ENCODE measurements at places on chromosomes 1 and 21.

DNA sequence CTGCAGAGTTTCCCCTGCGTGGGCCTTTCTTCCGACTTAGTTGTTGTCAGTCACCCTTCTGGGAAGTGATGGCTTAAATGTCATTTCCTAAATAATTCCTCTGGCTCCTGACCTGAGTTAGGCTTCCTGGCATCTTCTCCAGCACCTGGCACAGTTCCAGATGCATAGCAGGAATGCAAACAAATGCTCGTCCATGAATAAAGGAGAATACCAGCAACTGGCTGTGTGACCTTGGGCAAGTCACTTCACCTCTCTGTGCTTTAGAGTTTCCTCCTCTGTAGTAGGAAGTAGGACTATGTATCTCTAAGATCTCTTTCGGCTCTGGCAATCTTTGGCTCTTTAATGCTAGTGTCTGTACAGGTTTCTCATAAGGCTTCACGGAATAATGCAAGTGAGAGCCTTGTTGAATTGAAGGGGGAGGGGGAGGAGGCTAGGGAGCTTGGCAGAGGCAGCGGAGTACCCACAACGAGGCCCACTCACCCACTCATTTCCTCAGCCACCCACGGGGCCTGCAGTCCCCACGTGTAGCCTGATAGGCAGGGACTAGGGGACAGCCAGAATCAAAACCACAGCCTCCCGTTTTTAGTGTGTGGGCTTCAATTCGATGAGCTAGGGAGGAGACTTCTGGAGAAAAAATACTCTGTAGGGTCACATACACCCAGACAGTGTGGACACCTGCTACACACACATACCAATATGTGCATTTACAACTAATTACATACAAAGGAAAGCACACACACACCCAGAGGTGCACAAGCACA lies 48.1 kb downstream of the TENT5C start:
- peak; percentile 66 for DNase-seq

DNA sequence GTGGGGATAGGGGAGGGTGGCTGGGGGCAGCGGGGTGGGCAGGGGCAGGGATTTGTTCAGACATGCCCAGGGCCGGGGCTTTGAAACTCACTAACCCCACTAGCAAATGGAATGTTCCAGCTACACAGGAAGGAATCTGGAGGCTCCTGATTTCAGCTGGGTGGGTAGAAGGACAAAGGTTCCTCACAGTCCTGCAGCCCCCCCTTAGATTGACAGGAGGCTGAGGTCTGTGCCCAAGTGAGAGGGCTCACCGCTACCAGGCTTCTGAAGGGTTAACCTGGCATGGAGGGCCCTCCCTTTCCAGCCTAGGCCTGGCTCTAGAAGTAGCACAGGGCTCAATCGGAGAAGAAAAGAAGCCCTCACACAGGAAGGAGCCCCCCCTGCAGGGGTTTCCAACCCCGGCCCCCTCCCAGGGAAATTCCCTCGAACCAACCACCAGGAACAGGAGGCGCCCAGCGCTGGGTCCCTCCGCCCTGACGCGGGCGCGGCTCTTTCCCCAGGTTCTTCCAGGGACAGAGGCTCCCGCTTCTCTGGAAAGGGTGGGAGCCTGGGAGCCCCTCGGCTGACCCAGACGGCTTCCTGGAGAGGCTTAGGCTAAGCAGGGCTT lies 3.3 kb downstream of the EPHA2 start:
- DNase-seq: no peak

GRCh38 chr1:176733661-176734060 lies 270.7 kb downstream of the PAPPA2 start:
- no peak for DNase-seq

DNA sequence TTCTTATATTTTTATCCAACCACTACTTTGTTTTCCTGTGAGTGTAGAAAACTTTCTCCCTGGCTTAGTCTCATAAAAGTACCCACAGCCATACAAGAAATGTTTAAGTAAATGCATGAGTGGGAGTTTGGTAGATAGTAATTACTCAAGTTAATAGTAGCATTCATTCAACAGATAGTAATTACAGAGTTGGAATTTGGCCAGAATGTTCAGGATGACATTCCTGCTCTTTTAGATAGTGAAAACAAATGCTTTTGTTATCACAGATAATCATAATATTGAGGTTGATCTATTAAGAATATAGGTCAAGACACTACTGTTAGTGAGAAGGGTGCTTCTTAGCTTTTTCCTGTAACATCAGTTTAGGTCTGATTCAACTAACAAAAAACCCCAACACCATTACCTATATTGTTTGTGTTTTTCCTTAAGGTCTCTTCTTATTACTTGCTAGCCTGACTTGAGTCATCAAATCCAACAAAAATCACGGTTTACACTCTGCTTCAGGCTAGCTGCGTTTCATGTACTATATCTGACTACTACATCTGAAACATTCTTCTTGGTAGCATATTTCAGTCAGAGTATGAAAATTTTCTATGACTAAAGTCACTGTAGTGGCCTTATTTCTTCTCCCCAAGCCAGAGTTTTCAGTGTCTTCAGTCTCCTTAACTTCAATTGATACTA lies 163.7 kb downstream of the HS2ST1 start:
- DNase-seq: no peak

DNA sequence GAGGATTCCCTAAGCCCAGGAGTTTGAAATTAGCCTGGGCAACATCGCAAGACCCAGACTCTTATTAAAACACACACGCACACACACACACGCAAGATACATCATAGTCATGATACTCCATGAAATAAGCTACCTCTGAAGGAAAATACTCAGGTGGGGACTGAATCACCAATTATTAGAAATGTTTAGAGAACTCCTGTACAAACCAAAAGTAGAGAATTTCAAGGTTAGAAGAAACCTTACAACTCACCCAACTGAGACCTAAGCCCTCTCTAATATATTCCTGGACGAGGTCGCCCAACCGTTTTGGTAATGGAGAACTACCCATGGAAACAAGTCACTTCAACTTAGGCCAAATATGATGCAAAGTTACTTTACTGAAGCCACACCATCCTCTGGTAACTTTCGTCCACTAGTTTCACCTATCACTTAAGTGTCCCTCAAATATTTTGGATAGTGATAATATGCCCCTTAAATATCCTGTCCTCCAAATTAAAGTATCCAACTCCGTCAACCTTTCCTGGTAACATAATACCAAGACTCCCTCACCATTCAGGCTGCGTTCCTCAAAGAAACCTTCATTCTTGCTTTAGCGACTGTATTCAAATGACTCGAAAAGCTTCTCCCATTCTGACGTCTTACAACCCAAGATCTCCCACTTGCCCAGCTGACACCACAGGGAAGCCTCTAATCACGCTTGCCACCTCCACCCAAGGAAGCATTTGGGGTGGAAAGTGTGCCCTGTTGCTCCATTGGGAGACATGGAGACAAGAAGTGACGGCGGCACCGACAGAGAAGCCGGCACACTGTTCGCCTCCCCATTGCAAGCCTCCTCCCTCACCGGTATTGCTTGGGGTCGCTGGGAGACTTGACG lies 856 bp downstream of the NRDC start:
- DNase-seq: no peak

- DNase-seq: peak; percentile 65
Measured at GRCh38 chr1:225427235-225428067, at the start of gene LBR. TSS of gene LBR (minus strand) at chr1:225428038. CDS start at chr1:225424075, 3,963 bp downstream.

DNA sequence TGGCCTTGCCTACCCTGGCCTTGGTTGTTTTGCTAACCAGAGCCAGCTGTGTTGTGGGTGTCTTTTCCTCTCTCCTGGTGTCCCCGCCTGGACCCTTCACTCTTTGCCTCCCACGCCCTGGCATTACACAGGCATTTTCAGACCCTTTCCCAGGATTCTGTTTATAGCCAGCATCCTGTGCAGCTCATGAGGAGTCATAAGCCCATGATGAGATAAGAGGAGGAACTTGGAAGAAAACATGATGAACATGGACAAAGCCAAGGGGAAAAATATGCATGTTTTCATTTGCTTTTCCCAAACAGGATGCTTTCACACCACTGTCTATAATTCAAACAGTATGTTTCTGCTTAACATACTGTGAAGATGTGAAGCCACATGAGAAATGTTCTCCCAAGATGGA lies 18.7 kb upstream of the WARS2 start:
- no peak for DNase-seq

DNA sequence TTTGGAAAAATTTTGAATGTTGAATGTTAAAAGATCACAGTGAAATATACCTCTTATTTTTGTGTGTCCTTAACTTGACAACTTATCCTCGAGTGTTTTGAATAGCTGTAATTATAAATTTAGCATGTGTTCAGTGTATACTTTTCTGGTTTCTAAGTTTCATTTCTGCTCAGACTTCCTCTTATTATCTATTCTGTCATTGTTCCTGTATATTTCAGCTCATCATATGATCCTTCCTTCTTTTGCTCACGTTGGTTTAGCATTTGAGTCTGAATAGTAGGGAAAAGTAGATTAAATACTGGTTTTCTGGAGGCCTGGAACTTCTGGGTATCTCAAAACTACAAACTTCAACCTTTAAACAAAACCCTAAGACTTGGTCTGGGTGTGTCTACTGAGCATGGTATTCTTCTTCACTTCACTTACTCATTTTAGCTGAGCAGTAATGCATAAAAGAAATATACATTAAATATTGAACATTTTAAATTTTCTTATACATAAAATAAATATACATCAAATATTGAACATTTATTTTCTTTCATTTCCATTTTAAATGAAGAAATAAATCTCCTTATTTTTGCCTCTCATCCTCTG lies 3.3 kb upstream of the ATP6V1G3 start:
- no peak for DNase-seq

DNA sequence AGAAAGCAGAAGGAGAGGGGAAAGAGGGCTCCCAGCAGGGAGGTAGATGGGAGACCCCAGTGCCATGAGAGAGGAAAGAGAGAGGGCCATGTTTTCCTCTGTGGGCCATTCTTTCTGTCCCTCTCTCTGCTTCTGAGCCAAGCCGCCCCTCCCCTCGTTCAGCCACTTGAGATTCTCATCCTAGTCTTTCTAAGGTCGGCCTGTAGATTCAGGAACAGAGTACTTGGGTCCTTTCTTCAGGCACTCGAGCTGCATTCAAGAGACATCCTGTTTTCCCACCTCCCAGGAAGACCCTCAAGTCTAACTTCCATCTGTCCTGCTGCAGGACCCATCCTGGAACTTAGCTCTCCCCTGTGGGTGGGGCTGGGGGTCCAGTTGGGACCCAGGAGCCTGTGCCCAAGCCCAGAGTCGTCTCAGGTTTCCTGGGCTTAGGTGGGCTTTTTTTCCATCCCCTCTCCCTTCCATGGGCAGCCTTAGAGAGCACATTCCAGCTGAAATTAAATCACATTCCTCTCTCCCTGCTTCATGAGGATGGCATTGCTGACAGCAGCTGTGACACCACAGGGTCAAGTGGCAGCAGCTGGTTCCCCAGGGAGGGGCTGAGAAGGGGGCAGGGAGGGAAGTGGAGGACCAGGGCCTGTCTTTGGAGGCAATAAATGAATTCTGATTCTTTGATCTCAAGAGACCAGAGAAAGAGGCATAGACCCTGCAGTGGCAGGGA lies 13.0 kb downstream of the NES start:
- no peak for DNase-seq

DNA sequence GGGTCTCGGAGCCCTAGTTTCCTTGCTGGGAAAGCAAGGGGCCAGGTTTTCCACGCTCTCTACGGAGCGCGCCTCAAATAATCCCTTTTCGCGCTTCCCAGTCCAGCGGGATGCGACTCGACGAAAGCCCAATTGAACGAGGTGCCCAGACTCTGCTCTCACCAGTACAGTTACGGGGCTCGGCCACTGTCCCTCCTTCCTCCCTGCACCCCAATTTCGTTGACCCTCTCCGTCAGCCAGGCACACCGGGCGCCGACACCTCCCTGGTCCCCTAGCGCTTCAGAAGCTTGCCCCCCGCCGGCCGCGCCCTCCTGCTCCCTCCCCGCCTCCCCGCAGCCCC lies 389 bp downstream of the SEMA6C start:
- no peak for DNase-seq

DNA sequence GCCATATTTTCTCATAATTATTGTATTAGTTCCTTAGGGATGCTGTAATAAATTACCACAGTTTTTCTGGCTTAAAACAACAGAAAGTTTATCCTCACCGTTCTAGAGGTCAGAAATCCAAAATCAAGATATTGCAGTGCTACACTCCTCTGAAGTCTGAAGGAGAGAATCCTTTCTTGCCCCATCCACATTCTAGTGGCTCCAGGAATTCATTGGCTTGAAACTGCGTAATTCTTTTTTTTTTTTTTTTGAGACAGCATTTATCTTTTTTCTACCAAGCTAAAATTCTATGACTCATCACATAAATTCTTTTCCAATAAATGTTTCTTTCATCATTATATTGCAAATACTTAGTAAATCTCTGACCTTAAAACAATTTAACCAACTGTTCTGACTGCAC lies 451.0 kb upstream of the RGS18 start:
- no peak for DNase-seq

GRCh38 chr1:83970114-83970513 lies 28.8 kb downstream of the TTLL7 start:
- no peak for DNase-seq

DNA sequence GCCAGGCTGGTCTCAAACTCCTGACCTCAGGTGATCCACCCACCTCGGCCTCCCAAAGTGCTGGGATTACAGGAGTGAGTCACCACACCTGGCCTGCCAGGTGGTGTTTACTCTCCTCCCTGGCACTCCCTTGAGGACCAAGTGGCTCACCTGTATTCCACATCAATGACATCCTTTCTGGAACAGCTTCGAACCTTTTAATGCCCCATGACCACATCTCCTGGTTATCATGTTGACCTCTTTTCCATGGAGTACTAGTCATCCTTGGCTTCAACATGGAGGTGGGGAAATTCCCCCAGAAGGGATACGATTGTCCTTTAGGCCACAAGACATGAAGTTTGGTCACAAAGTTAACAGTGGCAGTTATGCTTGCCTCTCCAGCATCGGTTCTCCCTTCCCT lies 66.9 kb downstream of the CDC7 start:
- no peak for DNase-seq

DNA sequence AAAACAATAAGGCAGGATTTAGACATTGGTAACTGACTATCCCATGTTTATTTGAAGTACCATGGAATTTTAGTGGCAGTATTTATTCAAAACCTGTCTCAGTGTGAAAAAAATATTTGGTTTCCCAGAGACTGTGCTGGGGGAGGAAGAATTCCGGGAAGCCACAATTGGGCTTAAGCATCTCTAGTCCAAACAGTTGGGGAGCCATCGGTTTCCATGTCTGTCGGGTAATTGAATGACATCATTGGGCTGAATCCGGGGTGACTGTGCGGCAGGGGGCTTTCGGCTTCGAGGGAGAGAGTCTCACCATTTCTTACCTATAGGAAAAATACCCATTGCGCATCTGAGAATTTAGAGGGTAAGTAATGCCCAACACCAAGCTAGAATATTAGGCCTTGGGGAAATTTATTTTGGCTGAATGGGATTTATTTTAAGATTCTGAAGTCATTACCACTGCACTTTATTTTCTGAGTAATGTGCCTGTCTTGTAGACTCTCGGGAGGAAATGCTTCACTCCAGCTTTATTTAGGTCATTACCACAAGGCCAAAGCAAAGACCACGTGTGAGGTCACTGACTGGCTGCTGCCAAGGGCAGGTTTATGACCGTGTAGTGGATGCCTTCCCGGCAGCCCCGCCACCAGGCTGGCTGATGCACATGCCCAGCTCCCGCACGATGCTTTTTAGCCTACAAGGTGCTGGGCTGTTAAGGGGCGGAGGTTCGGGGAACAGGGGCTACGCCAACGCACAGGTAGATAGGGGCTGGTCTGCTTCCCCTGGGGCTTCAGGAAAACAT lies 23.1 kb upstream of the UMODL1 start:
- DNase-seq: no peak

All from activated CD8-positive, alpha-beta memory T cell treated with anti-CD3 and anti-CD28 coated beads, Interleukin-2, amount 10 ng/mL, durations not matched to agents 7 days and 5 days (primary cell).